Coronary artery (tissue), 2 donors: ENCODE measurements at places on chromosomes 7 and 10.

- DNase-seq: no peak
Measured at GRCh38 chr7:4015371-4015770, 666.7 kb upstream of the FOXK1 start.

DNA sequence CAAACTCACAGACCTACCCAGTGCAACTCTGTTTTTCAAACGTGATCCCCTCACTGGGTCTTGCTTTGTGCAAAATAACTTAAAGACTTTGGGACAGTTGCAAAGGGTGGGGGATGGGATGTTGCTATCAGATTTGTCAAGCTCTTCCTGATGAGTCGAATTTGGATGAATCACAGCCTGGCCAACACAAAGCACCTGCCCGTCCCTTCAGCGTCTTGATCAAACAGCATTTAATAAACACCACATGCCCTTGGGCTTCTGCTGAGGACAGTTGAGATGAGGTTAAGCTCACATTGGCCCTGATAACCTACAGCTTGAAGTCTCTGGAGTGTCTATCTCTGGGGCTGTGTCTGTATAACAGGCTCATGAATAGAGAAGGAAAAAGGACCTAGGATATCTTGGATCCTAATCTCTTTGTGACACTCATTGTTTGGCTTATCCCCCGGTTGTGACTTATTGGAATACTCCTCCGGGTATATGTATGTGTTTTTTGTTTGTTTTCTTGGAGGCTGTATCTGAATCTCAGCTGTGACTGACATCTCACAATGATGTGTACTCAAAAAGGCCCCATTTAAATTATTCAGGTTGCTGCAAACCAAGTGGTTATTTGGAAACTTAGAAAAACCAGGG, 132.6 kb upstream of the NAMPT start:
- no peak for DNase-seq

DNA sequence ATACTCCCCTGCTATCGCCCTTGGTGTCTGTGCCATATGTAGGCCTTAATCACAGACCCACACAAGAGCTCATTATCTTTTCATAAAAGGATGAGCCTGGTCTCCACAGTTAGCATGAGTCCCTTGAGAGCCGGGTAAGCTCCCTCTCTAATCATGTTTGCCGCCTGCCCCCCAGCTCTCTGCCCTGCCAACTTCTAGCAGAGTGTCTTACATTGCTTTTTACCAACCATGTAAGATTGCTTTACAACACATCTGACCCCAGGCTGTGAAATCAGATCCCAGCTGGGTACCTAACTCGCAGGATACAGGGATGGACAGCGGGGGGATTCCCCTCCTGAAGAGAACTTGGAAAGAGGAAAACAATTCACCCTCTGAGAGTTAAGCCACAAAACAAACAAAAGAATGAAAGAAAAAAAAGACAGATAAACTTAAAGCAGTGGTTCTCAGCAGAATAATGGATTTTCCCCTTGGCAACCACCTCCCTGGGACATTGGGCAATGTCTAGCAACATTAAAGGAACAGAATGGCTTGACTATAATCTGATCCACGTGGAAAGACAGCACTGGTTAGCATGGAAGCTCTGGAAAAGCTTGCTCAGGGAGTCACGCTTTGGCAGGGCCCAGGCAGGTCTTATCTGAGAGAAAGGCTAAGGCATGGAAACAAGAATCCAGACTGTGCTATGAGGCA, 39.4 kb upstream of the ATOH7 start:
- no peak for DNase-seq

- DNase-seq: no peak
Measured at GRCh38 chr7:86485827-86486226, 157.9 kb upstream of the GRM3 start.

DNA sequence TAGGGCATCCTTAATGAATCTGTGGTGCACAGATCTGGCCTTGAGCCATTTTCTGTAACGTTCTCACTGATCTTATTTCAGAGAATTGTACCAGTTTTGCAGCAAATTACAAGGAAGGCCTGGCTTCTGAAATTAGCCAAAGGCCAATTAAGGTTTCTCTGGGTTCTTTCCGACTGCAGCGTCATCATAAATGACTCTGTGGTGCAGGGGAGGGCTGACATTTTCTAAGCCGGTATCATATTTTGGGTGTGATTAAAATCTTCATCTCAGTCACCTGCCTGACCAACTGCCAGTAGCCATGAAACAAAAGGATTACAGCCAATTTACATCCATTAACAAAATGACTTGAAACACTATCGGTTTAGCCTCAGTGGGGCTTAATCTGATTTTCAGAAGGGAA, 363.7 kb downstream of the ADRA2A start:
- DNase-seq: no peak

- no peak for DNase-seq
Measured at GRCh38 chr10:29897999-29898716, 161.2 kb downstream of the JCAD start.

DNA sequence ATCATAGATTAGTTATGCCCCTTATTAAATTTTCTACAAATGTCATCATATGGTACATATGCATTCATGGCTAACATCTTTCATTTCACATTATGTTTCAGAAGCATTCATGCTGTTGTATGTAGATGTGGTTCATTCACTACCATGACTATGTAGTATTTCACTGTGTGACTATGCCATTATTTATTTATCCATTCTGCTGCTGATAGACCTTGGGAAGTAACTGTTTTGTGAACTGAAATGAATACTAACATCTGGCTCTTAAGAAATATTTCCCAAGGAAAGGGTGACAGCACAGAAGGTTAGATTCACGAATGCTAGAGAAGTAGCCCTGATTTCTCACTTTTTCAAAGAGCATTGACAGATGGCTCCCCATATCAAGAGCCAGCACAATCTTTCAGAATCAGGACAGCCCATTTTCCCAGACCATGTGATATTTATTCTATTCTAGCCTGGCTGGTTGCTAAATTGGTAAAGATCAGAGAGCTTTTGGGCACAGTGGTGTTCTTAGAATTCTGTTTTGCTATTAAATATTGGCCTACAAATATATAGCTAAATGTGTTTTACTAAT, 157.4 kb downstream of the DYNC1I1 start:
- DNase-seq: no peak

DNA sequence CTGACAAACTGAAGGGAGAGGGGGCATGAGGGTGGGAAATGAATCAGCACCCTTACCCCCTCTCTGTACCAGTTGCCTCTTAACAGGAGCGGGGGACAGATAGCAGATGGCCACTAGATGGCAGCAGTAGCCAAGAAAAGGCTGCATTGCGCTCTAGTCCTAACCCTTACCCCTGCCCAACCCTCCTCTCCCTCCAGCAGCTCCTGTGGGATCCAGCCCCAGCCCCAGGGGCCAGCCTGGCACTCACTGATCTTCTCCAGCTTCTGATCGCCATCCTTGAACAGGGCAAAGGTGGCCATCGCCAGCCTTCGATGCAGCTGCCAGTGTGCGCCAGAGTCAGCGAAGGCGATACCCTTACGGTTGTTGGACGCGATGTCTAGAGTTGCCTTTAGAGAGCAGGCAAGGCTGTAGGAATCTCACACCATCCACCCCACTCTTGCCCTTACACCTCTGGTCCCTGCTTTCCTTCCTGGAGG, 2.2 kb downstream of the CYP17A1 start:
- DNase-seq: no peak

- DNase-seq: no peak
Measured at GRCh38 chr10:62381385-62382102, 7.4 kb downstream of the ZNF365 start.

GRCh38 chr10:114686013-114686412, 27.9 kb upstream of the ABLIM1 start:
- DNase-seq: no peak

- no peak for DNase-seq
Measured at GRCh38 chr7:163971-164881, 28.1 kb upstream of the FAM20C start.

DNA sequence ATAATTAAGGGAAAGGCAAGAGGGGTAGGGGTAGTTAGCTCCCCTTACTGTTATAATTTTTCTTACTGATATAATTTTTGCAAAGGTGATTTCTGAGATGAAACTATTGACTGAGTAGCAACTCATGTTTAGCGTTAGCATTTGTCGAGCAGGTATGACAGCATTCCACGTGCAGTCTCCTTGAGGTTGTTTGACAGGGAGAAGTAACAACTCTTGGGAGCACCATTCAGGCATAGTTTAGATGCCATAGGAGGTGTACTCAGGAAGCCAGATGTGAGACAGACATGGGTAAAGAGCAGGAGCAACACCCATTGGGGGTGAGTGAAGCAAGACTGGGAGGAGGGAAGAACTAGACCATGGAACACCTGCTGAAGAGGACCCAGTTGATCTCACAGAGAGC, 96.6 kb upstream of the KLF6 start:
- no peak for DNase-seq

DNA sequence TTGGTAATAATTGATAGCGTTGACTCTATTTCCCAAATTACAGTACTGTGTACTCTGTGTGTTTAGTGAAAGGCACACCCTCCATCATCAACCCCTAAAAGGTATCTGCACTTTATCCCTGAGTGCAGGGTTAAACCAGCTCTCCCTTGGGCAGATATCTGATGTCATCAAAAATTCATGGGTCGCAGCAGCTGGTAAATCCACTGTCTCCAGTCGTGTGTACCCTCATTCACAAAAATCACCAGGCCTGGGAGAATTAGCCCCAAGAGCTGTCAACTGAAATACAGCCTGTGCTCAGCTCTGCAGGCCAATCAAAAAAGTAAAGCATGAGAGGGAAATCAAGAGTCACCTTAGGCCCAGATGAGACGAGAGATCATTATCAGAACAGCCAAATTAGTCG, 103.7 kb downstream of the HIP1 start:
- DNase-seq: no peak

GRCh38 chr7:114843102-114843501, 78.8 kb upstream of the MDFIC start:
- no peak for DNase-seq

GRCh38 chr10:98533241-98533640, 86.5 kb upstream of the HPS1 start:
- no peak for DNase-seq

- no peak for DNase-seq
Measured at GRCh38 chr7:91306266-91306665, 42.0 kb downstream of the FZD1 start.

DNA sequence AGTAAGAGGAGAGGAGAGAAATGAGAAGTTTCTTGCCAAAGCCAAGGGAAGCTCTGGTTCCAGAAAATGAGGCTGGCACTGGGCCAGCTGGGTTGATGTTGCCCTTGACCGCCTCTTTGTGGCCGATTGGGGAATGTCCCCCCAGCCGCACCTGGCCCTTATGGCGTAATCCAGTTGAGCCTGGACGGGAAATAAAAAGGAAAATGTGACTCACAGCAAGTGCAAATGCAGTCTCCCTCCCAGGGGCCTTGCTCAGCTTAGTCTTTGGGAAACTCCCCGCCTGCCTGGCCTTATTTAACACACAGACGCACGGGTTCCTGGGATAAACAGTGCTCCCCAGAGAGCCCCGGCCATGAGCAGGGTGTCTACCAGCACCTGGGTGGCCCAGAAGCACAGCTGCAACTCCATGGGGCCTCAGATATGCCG, 174.8 kb downstream of the KIAA1217 start:
- peak; percentile 93 for DNase-seq

DNA sequence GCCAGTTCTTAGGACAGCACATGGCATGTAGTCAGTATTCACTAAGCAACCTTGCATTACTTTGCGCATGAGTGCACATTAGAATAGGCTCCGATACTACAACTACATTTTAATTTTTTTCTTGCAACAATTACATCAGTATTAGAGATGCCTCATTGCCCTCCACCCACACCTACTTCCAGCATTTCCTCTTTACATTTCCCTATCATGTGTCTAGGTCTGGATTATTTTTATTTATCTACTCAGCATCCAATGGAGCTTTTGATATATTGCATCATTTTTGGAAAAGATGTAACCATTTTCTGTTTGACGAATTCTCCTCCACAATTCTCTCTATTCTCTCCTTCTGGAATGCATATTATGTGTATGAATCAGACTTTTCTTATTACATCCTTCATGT, 258.2 kb upstream of the GLI3 start:
- no peak for DNase-seq

DNA sequence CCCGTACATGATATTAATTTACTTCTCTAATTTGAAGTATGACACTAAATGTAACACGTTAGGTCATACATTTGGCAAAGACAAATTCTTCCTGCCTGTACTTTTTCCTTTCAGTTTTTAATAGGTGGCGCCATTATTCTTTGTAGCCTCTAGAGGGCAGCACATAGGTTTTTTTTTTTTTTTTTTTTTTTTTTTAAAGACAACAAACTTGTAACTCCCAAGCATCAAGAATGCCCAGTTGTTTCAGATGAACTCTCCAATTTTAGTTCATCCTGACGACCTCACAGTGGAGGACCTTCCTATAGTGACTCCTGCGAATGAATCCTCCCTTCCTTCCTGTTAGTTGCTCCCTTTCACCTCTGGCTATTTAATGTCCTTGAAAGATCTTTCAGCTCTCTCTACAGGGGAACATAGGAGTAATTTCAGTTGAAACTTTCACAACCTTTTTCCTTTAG, 139.3 kb upstream of the HDAC9 start:
- DNase-seq: no peak
